DMS 273 treated with DMSO at 0.1 percent for 48 hours (cell line): ENCODE measurements at places on chromosomes 6 and 20.
A peak's percentile ranks its signal among the peaks of the same experiment; 100 is the strongest.

DNA sequence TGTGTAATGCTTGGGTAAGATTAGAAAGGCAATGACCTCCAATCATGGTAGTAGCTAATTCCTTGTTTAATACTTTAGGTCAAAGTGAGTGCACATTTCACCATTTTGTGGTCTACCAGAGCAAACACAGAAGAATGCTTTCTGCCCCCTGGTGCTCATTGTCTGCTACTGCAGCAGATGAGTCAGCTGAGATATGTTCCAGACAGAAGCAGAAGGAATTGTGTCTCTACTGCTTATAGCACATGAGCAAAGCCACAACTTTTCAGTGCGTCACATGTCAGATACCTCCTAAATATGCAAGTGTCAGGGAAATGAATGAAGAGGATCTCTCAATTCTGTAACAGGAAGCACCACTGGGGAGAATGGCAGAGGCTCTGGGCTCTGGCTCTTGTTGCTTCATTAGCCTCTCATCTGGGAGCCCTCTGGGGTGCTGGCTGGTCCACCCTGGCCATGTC lies 308.9 kb downstream of the ALDH8A1 start:
- DNase-seq = peak; percentile 8

DNA sequence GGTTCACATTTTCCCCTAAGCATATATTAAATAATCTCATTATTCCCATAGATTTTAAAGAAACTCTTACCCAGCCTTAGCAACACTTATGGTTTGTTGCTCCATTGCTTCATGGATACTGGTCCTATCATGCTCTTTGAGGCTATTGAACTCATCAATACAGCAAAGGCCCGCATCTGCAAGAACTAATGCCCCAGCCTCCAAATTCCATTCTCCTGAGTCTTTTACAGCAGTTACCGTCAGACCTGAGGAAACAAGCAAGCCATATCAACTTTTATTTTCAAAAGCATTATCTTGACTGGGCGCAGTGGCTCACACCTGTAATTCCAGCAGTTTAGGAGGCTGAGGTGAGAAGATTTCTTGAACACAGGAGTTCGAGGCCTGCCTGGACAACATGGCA lies 37.7 kb upstream of the ASF1A start:
- no peak for DNase-seq

DNA sequence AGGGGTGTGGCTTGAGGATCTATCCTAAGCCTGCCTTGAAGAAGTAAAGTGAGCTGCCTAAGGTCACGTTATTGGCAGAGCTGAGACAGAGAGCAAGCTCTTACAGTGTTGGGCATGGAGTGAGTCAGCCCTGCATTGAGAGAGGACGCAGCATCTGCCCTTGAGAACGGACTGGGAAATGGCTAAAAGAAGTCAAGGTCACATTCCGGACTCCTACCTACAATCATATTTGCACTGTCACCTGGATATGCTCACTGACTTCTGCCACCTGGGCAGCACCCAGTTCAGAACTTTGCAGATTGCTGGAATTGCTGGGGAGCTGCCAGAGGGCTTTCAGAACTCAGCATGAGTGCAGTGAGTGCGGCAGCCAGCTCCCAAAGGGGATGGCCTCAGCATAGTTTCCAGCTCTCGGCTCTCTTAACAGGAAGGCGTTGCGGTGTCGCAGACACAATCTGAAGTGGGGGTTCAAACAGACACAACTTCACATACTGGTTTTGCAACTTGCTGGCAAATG lies 199.3 kb upstream of the SGK1 start:
- DNase-seq = no peak

DNA sequence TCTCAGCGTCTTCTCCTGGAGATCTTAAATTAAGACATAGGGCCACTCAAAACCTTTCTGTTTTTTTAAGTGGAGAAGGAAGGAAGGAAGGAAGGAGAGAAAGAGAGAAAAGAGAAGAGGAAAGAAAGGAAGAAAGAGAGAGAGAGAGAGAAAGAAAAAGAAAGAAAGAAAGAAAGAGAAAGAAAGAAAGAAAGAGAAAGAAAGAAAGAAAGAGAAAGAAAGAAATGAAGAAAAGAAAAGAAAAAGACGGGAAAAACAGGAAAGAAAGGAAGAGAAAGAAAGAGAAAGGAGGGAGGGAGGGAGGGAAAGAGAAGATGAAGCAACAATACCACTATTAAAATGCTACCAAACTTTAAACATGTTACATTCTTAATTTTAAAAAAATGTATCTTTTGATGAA lies 336.5 kb upstream of the ARID1B start:
- DNase-seq = no peak

DNA sequence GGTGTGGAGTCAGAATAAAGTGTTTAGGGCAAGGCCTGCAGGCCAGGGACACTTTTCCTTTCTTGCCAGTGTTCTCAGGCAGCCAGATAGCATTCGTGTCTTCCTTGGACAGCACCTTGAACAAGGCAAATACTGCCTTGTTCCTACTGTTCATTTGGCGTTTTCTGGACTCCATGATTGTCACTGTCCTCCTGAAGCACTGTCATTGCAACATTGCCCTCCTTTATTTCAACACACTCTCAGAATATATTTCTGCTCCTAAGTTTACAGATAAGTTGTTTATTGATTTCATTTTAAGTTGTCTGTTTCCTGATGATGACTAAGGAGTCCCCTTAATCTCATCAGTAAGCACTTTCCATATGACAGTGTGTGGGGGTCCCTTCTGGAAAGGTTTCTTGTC lies 15.1 kb upstream of the DEF6 start:
- no peak for DNase-seq

GRCh38 chr6:137911675-137912191 lies 44.7 kb downstream of the TNFAIP3 start:
- no peak for DNase-seq

- DNase-seq = no peak
Measured at GRCh38 chr6:98041921-98042320, 758.9 kb upstream of the MMS22L start.

GRCh38 chr6:49801525-49801924 lies 14.4 kb upstream of the PGK2 start:
- DNase-seq = no peak

GRCh38 chr6:105757512-105758200 lies 328.5 kb upstream of the PRDM1 start:
- DNase-seq = no peak

GRCh38 chr20:58670102-58670501 lies 19.0 kb downstream of the STX16 start:
- DNase-seq = no peak

- DNase-seq = no peak
Measured at GRCh38 chr6:148999929-149000468, 253.2 kb downstream of the UST start.

DNA sequence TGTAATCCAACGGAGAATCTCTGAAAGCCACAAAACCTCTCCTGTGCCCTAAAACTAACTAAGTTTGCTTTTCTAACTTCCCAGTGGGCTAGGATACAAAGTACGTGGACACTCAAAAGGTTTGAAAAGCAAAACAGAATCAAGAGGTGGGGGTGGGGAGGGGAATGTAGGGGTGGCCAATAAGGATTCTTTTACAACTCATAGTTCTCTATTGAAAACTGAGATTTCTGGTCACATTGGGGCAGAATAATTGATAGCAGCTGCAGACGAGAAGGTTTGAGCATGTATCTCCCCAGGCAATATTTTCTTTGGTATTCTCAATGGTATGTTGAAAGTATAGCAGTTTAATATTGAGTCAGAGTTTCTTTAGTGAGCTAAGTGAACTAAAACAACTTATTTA lies 376.7 kb upstream of the CITED2 start:
- no peak for DNase-seq

GRCh38 chr6:5706124-5707033 lies 300.3 kb downstream of the NRN1 start:
- DNase-seq = no peak

DNA sequence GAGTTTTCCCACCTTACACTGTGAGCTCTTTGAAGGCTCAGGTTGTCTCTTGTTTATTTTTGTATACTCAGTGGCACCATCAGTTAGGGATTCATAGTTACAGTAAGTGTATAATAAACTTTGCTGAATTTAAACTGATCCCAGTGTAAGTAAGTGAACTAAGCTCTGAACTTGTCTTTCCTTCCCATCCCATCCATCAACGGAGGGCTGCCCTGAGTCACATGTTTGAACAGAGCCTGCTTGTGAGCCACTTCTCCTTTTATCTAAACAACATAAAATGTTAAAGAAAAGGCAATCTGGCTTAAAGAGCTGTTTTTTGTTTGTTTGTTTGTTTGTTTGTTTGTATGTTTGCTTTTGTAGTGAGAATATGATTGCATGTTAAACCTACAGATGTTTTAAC lies 185.7 kb upstream of the MARCKS start:
- no peak for DNase-seq

- DNase-seq = no peak
Measured at GRCh38 chr6:22328474-22328873, 31.6 kb upstream of the PRL start.

GRCh38 chr6:73523434-73524123 lies 2.7 kb upstream of the EEF1A1 start:
- DNase-seq = peak; percentile 60

DNA sequence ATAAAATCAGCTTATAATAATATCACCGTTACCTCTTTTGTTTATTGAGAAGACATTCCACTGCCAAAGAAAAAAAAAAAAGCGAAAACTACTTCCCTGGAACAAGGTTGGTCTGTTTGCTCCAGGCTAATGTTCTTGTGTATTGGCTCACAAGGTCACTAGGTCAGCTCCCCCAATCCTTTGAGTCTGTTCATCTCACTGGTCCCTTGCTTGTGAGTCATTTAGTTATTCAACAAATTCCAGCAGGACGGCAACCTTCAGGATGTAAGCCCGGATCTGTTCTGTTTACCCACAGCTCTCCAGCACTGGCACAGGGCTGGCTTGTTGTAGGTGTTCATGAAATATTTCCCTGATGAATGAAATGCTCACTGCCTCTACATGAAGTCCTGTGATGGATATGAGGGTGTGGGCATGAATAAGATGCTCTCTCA lies 3.3 kb downstream of the ARHGAP40 start:
- DNase-seq = no peak

GRCh38 chr6:161414180-161414579 lies 140.3 kb upstream of the AGPAT4 start:
- DNase-seq = no peak

- DNase-seq = no peak
Measured at GRCh38 chr6:75849329-75850025, 100.4 kb downstream of the MYO6 start.

DNA sequence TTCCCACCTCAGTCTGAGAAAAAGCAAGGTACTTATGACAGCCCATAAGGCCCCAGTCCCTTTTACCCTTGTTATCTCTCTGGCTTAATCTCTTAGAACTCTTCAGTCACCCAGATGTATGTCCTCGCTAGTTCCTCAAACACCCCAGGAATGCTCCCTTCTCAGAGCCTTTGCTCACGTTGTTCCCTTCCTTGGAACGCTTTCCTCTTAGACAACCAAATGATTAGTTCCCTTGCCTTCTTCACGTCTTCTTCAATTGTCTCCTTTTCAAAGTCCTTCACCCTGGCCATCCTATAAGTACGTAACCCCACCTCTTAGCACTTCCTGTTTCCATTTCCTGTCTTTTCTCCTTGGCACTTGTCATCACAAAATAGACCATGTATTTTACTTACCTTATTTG lies 1.1 kb upstream of the APOBEC2 start:
- no peak for DNase-seq

- DNase-seq = peak; percentile 15
Measured at GRCh38 chr6:13485923-13486562, 1.4 kb downstream of the GFOD1 start.

DNA sequence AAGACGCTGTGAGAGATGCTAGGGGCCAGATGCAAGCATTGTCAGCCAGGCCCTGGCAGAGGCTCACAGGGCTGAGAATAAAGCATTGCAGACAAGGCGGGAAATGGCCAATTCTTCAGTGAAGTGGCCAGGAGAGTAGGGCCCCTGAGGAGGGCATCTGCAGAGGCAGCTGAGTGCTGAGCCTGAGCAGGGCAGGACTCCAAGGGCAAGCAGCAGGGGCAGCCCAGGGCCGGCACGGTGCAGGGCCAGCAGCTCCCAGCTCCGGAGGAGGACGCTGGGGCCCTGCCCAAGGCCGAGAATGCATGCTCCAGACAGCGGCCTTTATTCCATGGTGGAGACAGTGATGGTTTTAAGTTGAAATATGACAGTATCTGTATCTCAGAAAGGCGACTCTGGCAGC lies 305.5 kb downstream of the FOXC1 start:
- no peak for DNase-seq

DNA sequence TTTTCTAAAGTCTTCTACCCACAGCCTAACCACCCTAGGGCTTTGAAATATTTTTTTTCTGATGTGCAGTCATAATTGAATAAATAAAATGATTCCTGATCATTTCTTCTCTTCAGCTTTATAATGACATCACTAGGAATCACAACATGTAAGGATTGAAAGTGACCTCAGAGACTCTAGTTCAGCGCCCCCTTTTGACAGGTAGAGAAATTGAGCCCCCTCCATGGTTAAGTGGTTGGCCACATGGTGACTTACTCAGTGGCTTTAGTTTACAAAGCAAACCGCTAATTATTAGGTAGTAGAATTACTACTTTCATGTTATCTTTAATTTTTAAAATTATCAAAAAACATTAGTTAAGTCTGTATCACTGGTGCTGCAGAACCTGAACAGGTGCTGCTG lies 13.3 kb upstream of the SLC2A12 start:
- no peak for DNase-seq

DNA sequence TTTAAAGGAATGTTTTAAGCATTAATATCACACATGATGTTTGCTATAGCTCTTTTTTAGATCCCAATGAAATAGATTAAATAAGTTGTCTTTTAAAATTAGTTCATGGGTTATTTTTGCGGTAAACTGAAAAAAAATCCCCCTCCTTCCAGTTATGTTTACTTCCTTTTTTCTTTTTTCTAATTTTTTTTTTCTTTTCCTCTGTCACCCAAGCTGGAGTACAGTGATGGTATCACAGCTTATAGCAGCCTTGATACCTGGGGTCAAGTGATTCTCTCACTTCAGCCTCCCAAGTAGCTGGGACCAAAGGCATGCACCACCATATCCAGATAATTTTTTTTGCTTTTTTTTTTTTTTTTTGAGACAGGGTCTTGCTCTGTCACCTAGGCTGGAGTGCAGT lies 17.8 kb upstream of the SCAF8 start:
- DNase-seq = no peak

DNA sequence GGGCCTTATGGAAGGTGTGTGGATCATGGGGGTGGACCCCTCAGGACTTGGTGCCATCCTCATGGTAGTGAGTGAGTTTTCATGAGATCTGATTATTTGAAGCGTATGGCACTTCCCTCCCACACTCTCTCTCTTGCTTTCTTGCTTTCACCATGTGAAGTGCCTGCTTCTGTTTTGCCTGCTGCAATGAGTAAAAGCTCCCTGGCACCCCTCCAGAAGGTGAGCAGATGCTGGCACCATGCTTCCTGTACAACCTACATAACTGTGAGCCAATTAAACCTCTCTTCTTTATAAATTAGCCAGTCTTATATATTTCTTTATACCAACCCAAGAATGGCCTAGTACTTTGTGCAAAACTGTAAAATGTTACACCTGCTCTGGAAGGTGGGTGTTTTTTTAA lies 396.8 kb upstream of the HS3ST5 start:
- DNase-seq = peak; percentile 23
